MM.1S (cell line): ENCODE measurements at places on chromosomes 11 and 22.

GRCh38 chr11:133710681-133711240 lies 134.6 kb downstream of the SPATA19 start:
- no peak for DNase-seq

- DNase-seq = no peak
Observed at GRCh38 chr22:19807914-19808872, 46.5 kb downstream of the GNB1L start.

- no peak for DNase-seq
Observed at GRCh38 chr22:49340406-49340805, 487.3 kb downstream of the BRD1 start.

- DNase-seq = no peak
Observed at GRCh38 chr11:45800261-45800660, 4.7 kb upstream of the SLC35C1 start.

- peak; percentile 78 for DNase-seq
Observed at GRCh38 chr11:93895106-93895862, 44.9 kb upstream of the VSTM5 start.

GRCh38 chr11:94638902-94639373 lies 71.8 kb downstream of the PIWIL4 start:
- peak; percentile 20 for DNase-seq

- DNase-seq = no peak
Observed at GRCh38 chr11:41872870-41873269, 413.4 kb upstream of the LRRC4C start.

DNA sequence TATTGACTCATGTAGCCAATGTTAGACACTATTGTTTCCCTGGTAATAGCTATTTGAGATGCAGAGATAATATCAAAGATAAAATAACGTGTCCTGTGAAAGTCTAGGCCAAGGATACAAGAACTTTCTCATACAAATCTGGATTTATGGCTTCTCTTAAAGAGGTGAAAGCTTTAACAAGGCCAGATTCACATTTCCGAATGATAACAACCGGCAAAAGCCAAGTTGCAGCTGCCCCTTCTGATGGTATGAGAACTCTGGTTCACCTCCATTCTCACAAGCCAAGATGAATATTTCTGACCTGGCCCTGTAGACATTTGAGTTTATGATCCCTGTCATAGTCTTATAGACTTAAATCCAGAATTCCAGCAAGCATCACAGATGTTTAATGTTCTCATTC lies 230.4 kb upstream of the ZC3H12C start:
- DNase-seq = no peak

DNA sequence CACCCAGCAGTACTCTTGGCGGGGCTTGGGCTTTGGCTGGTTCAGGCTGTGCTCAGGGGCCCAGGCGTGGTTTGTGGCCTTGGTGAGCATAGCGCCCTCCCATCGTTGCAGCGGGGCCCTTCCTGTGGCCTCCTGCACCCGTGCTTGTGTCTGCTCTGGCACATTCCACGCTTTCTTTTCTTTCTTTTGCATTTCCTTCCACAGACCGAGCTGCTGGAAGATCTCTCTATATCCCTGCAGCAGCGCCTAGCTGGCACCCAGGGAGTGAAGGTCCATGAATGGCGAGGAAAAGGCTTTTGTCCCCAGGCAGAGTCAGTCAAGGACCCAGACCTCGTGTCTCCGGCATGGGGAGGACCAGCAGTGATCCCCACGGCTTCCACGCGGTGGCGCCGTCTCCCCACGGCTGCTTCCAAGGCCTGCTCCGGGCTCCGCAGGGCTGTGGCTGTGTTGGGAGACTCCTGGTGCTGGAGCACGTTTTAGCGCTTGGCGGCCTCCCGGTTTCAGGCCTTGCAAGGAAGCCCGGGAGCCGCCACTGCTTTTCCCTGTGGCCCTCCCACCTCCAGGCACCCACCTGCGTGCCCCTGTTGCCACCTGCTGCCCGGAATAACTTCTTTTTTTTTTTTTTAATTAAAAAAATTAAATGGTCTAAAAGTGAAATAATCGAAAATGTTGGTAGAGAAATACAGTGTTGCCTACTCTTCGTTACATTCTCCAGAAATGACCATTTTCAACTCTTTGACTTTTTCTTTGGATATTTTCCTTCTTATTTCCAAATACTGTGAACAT lies 28.5 kb downstream of the GLB1L2 start:
- peak; percentile 27 for DNase-seq

GRCh38 chr11:58905011-58905720 lies 34.1 kb upstream of the GLYATL1 start:
- no peak for DNase-seq

DNA sequence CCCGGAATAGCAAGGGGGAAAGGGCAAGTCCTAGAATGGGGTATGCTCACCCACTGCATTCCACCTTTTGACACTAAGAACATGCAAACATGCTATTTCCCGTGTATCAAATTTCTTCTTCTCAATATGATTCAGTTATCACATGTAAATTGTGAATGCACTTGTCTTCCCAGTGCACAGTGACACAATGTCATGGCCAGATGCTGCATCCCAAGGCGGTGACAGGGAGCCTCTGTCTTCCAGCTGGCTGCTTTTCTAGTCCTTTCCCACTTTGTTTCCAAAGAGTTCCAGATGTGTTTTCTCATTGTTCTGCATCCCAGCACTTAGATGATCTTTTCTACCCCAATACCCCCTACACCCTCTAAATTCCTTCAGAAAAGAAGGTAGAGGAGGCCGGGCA lies 12.4 kb downstream of the SLC25A18 start:
- no peak for DNase-seq
